AG04449 (cell line): ENCODE measurements at places on chromosomes 16 and 17.

DNA sequence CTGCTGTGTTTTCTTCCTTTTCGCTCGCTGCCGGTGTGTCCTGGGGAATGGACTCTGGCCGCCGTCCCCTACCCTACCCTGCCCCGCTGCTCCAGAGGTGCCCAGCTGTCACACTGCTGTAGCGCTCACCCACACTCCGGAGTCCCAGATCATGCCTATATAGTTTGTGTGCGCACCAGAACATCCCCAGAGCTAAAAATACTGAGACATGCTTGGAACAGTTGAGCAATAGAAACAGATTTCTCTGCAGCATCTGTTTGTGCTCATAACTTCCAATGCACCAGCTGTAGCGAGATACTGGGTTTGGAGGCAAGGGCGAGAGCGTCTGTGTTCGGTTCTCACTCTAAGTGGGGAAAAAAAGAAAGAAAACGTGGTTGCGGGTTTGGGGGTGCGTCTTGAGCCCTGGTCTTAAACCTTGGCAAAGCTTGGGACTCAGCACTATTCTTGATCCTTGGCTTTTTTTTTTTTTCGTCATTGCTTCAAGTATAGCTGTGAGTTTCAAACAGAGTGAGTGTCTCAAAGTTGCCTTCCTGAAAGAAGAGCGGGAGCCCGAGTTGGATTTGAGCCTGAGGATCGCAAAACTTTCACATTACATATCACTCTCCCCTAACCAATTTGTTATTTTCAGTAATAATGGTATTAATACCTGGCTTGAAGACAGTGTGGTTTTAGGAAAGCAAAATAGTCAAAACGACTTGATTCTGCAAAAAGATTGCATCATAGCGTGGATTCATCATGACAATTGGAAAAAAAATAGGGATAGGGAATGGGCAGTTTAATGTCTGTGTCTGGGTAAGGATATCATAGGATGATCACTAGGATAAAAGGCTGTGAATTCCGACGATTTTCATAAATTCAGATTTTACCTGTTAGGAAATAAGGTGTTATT lies 621 bp downstream of the KCNJ2 start:
- no peak for DNase-seq

- DNase-seq, result no peak
Observed at GRCh38 chr17:80225230-80225629, 5.0 kb downstream of the SLC26A11 start.

DNA sequence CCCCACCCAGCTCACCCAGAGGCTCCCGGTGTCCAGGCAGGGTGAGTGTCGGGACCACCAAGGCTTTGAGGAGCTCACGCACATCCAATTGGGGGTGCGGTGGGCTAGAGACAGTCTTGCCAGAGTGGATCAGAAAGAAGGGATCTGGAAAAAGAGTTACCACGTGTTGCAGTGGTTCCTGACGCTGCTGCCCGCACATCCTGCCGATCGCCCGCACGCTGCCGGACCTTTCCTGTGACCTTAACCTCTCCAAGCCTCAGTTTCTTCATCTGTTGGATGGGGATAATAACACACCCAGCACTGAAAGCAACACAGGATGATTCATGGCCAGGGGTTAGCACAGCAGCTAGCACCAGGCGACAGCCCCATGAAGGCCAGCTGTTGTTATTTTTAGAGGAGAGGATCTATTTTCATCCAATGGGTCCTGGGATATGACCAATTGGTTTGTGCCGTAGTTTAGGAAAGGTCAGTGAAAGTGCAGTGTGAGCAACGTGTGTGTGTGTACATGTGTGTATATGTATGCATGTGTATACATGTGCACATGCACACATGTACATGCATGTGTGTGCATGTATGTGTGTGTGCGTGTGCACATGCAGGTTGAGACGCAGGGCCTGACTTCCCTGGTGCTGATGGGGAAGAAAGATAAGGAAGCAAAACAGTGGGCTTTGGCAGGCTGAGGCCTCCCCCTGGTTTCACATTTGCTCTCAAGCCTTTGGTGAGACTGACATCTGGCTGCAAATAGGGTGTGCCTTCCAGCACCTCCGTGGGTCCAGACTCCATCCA lies 2.5 kb downstream of the ITGAX start:
- no peak for DNase-seq

DNA sequence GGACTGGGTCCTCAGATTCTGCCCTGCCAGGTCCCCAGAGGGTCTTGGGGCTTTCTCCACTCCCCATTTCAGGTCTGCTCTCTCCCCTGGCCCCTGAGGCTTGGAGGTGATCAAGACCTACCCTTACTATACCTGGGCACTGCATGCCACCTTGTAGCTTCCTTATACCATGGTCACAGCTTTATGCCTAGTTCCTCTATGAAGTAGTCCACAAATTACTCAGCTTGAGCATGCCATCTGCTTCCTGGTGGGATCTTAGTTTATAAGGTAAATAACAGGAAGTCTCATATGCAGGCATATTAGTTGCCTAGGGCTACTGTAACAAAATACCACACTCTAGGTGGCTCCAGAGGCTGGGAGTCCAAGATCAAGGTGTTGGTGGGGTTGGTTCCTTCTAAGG lies 11.0 kb upstream of the PMFBP1 start:
- no peak for DNase-seq

DNA sequence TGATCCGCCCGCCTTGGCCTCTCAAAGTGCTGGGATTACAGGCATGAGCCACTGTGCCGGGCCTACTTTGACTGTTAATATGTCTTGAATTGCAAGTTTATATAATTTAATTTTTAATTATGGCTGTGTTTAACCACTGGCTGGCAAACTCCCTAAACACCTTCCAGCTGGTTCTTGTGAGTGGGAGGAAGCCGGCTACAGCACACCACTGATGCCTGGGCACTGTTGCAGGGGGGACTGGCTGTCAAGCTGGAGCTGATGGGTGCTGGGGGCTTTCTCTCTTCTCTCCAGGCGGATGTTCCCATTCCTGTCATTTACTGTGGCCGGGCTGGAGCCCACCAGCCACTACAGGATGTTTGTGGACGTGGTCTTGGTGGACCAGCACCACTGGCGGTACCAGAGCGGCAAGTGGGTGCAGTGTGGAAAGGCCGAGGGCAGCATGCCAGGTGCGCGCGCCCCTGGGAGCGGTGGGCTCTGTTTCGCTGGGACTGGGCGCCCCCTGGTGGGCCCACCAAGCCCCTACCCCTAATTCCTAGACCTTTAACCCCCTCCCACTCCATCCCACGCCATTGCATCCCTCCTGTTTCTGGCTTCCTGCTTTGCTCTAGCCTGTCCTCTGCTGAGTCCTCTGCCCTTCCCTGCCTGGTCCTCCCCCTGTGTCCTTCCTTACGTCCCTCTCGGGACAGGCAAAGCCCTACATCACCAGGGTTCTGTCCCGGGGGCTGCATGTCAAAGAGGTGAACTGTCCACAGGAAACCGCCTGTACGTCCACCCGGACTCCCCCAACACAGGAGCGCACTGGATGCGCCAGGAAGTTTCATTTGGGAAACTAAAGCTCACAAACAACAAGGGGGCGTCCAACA lies 9.5 kb downstream of the TBX21 start:
- no peak for DNase-seq

- no peak for DNase-seq
Observed at GRCh38 chr16:66894948-66895688, 14.8 kb downstream of the PDP2 start.

DNA sequence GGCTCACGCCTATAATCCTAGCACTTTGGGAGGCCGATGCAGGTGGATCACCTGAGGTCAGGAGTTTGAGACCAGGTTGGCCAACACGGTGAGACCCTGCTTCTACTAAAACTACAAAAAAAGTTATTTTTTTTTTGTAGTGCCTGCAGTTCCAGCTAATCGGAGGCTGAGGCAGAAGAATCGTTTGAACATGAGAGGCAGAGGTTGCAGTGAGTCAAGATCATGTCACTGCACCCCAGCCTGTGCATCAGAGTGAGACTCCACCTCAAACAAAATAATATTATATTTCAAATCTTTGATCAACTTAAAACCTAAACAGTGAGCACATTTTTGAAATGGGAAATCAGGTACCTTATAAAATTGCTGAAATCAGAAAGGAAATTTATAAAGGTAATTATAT lies 36.5 kb downstream of the NCOR1 start:
- no peak for DNase-seq

DNA sequence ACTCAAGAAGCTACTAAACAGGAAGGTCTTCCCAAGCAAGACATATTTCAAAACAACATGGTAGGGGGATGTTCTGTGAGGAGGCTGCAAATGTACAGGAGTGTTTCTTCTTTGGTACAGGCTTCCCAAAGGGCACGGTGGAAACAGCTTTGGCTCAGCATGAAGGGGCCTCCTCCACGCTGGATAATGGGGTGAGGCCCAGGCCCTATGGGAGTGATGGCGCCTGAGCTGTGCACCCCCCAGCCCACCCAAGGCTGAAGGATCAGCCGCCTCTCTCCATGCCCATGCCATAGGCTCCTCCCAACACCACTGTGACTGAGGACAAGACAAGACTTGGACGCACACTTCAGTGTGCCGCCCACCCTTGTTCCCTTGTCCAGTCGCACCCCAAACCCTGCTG lies 6.8 kb downstream of the CD300E start:
- DNase-seq, result no peak

DNA sequence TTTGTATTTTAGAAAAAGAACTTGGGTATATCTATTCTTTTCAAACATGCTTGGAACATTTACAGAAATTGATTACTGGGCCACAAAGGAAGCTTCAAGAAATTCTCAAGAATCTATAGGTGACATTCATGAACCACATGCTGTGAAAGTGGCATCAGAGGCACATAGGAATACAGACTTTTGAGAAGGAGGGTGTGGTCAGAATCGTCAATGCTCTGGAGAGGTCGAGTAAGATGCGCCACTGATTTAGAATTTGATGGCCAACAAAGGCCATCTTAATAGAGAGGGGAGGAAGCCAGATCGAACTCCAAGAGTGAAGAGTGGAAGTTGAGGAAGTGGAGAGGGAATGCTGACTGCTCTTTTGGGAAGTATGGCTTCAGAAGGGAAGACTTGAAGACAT lies 3.5 kb upstream of the NSMCE1 start:
- no peak for DNase-seq

- no peak for DNase-seq
Observed at GRCh38 chr16:81767987-81768592, 11.0 kb upstream of the PLCG2 start.

- DNase-seq, result no peak
Observed at GRCh38 chr17:79945591-79946255, 89.9 kb downstream of the TBC1D16 start.

- no peak for DNase-seq
Observed at GRCh38 chr17:12790249-12791106, 1.2 kb downstream of the ARHGAP44 start.

DNA sequence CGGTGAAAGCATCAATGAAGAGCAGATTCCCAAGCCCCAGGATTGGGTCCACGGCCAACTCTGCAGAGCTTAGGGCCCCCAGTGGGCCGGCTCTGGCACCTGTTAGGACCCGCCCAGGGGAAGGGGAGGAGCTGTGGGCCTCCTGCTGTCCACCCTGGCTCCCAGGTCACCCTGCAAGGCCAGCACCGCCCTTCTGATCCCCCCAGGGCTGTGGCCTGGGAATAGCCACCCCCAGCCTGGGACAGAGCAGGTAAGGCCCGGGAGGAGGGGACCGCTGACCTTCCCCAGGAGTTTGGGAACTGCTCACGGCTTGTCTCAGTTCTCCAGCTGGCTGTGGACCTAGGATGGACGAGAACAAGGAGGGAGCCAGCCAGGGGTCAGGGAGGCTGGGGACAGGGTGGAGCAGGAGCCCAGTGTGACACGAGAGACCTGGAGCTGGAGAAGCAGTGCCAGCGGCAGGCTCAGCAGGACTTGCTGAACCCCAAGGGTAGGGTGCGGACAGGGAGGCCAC lies 39.3 kb upstream of the SLC38A10 start:
- DNase-seq, result no peak

GRCh38 chr16:70661534-70661917 lies 15.2 kb downstream of the IL34 start:
- DNase-seq, result no peak

- no peak for DNase-seq
Observed at GRCh38 chr16:68086336-68086841, 1.2 kb downstream of the NFATC3 start.

- DNase-seq, result no peak
Observed at GRCh38 chr16:3835089-3835602, 45.4 kb downstream of the CREBBP start.

DNA sequence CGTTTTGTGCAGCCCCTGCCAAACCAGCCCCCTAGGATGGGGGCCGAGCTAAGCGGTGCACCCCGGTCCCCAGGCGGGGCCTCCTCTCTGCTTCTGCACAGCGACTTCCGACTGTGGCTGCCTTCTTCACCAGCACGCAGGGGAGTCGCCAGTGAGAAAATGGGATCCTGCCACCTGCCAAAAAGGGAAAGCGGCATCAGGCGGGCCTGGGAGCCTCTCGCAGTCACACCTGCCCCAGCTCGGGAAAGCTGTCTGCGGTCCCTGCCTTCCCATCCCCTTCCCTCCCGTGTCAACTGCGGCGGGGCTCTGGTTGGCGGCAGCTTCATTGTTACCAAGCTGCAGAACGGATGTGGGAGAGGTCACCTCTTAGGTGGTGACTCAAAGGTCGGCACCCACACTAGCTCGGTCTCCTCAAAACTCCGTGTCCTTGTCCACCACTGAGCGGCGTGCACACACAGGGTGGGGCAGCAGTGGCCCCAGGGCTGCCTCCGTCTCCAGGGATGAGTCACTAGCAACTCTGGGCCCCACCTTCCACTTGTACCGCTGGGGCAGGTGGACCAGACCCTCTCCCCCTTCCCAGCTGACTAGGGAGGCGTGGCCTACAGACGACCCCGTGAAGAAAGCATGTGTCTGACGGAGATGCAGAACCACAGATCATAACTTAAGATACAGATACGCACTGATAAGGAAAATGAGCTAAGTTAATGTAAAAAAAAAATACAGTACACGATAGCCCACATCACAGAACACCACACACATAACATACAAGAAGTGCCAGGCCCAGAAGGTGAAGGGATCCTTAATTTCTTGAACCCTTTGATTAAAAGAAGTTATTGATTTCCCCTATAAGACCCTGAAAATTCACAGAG lies 1.5 kb upstream of the PCYT2 start:
- DNase-seq, result no peak
